ENCODE measurements at places on chromosomes 4 and X. TPM values are rescaled to one million over a fixed set of nuclear protein-coding genes. Genes with fewer than 3 reads are reported as not detected.

CXCL1 gene
- total RNA-seq, result not detected

XAGE2 gene
- total RNA-seq, result not detected

DIPK2B gene
- total RNA-seq, result not detected

MAGEA1 gene
- total RNA-seq, result not detected

SAGE1 gene
- total RNA-seq, result not detected

ZNF185 gene
- 4.4 TPM for total RNA-seq

DCAF12L1 gene
- total RNA-seq, result not detected

ASB5 gene
- not detected for total RNA-seq

RBM3 gene
- 309 TPM for total RNA-seq

DMRTC1 gene
- not detected for total RNA-seq

EGF gene
- 2.1 TPM for total RNA-seq

GLRB gene
- total RNA-seq, result not detected

CT55 gene
- total RNA-seq, result not detected

FAM47A gene
- not detected for total RNA-seq

ARSD gene
- 1.5 TPM for total RNA-seq

SPATA4 gene
- total RNA-seq, result not detected

RASSF6 gene
- total RNA-seq, result not detected

TNMD gene
- not detected for total RNA-seq

CXCL13 gene
- total RNA-seq, result not detected

INPP4B gene
- 89.4 TPM for total RNA-seq

AFAP1 gene
- total RNA-seq, result 5.0 TPM

SLC2A9 gene
- total RNA-seq, result 5.7 TPM

ELOVL6 gene
- 0.52 TPM for total RNA-seq

PROM1 gene
- 2.9 TPM for total RNA-seq

RIBC1 gene
- 1.8 TPM for total RNA-seq

SLC6A14 gene
- not detected for total RNA-seq

HAND2 gene
- not detected for total RNA-seq

FGFBP1 gene
- total RNA-seq, result not detected

NDST4 gene
- total RNA-seq, result not detected

DCAF8L1 gene
- total RNA-seq, result not detected

SPARCL1 gene
- not detected for total RNA-seq

COL25A1 gene
- not detected for total RNA-seq

GPRIN3 gene
- 78.9 TPM for total RNA-seq

FRAS1 gene
- total RNA-seq, result not detected

TLR2 gene
- 1.4 TPM for total RNA-seq

HSFX2 gene
- total RNA-seq, result not detected

Measured in CD4-positive, CD25-positive, alpha-beta regulatory T cell (primary cell).